ENCODE measurements at places on chromosomes 4 and X. TPM values are rescaled to one million over a fixed set of nuclear protein-coding genes. Genes with fewer than 3 reads are reported as not detected.

- ATAC-seq = no peak
Measured at GRCh38 chr4:180674619-180675358, 1568.4 kb upstream of the TENM3 start.

- no peak for ATAC-seq
Measured at GRCh38 chr4:136900696-136901095, 631.6 kb downstream of the PCDH18 start.

DNA sequence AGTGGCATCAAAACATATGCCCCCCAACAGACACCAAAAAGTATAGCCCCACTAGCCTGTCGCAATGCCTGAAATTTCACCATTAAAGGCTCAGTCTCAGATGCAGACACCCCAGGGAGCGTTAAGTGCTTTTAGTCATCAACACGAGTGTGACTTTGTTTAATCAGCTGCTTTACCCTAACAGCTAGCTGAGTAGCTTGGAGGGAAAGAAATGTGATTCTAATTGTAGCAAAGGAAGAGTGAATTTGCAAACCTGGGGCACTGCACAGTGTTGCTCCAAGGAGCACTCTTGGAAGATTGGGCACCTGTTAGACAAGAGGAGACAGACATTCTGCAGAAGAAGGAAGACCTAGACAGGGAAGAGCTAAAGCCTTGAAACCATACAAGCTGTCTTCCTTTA lies 145.1 kb downstream of the BEND2 start:
- ATAC-seq = no peak

DNA sequence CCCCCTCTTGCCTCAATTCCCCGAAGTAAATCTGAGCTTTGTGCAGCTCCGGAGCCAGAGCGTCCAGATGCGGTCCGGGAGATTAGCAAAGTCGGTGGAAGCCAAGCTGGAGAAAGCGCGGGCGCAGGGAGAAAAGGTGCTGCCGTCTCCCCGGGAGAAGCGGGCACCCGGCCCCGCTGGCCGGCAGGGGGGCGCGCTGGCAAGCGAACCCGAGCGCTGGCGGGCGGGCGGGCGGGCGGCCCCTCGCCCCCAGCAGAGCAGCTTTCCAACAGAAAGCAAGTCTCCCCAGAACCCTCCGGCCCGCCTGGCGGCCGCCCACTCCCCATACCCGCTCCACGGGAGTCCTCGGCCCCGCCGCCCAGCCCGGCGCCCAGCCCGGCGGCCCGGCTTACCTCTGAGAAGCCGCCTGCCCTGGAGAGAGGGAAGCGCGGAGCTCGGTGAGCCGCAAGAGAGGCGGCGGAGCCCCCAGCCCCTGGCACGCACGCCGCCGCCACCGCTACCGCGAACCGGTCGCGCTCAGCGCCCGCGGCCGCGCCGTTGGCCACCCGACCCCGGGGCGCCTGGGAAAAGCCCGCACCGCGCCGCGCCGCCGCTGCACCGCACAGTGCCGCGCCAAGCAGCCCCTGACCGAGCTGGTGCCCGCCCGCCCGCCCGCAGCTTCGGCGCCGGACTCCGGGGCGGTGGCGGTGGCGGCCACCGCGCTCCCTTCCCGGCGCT lies 529 bp upstream of the CITED1 start:
- no peak for ATAC-seq

DNA sequence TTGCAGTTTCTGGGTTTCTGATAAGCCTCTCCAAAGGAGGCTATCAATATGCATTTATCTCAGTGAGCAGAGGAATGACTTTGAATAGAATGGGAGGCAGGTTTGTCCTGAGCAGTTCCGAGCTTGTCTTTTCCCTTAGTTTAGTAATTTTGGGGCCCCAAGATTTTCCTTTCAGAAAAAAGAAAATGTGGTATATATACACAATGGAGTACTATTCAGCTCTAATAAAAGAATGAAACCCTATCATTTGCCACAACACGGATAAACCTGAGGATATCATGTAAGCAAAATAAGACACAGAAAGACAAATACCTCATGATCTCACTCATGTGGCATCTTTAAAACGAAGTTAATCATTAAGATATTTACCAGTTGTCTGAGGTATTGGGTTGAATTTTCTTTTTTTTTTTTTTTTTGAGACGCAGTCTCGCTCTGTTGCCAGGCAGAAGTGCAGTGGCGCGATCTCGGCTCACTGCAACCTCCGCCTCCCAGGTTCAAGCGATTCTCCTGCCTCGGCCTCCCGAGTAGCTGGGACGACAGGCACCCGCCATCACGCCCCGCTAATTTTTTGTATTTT lies 540 bp downstream of the ZNF721 start:
- no peak for ATAC-seq

DNA sequence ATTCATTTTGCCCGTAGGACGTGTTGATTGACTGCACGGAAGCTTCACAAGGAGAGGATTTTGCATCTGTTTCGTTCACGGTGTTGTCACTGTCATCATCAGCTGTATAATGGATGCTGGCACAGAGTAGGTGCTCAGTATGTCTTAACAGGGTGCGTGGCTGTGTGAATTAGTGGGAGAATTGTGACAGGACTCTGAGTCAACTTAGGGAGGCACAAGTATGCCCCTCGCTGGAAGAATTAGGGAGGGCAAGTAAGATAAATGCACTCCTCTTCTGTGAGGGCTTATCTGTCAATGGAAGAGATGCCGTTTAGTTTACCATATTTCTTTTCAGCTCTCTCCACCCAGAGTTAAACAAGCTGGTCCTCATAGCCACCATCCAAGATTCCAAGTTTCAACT lies 107.2 kb downstream of the TRIML1 start:
- ATAC-seq = no peak

GRCh38 chr4:127631420-127631819 lies 1.3 kb upstream of the INTU start:
- peak; percentile 62 for ATAC-seq

DNA sequence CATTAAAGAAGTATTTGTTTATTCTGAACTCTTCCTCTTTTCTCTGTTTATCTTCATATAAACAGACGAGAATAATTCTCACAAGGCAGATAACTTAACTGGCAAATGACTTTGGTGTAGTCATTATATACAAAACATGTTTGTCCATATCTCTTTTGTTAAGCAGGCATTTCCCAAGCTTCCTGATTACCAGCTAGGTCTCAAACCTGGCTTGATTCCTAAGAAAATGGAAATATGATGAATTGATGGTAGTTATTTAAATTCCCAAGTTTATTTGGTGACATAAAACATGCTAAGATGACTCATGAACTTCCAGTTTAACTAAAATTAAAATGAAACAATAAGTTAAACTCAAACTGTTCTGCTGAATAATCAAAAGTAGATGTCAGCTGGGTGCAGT lies 96.8 kb downstream of the ARSJ start:
- no peak for ATAC-seq

- ATAC-seq = no peak
Measured at GRCh38 chr4:93918856-93919255, 90.3 kb downstream of the ATOH1 start.

- ATAC-seq = no peak
Measured at GRCh38 chr4:103499094-103499493, 220.7 kb downstream of the TACR3 start.

DNA sequence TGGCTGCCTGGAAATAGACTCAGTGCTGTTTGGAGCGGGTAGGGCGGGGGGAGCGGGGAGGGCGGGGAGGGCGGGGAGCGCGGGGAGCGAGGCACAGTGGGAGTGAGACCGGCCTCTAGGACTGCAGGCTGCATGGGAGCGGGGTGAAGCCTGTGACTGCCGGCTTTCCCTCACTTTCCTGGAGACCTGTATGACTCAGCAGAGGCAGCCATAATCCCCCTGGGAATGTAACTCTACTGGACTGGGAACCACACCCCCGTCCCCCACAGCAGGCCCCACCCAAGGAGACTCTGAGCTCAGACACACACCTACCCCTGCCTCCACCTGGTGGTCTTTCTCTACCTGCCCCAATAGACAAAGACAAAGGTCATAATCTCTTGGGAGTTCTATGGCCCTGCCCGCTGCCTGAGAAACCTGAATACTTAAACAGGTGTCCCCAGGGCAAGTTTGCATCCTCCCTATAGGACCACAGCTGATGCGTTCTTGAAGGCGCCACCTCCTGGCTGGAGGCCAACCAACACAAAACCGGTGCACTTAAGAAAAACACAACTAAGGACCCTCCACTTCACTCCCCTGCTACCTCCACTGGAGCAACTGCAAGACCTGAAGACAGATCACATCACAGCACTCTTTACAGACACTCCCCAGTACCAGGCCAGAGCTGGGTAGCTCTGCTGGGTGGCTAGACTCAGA lies 18.0 kb downstream of the HDAC8 start:
- ATAC-seq = peak; percentile 78

DNA sequence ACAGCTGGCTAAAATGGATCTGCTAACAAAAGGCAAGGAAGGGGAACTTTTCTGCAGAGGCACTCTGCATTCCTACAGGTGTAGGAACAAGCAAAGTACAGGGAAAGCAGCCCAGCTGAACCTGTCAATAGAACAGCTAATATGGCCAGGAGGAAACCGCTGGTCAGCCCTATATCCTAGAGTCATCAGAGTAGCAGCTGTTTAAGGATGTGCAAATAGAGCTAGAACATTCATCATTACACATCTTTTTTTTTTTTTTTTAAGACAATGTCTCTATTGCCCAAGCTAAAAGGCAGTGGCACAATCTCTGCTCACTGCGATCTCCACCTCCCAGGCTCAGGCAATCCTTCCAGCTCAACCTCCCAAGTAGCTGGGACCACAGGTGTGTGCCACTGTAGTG lies 163.0 kb downstream of the BTC start:
- ATAC-seq = peak; percentile 55

DNA sequence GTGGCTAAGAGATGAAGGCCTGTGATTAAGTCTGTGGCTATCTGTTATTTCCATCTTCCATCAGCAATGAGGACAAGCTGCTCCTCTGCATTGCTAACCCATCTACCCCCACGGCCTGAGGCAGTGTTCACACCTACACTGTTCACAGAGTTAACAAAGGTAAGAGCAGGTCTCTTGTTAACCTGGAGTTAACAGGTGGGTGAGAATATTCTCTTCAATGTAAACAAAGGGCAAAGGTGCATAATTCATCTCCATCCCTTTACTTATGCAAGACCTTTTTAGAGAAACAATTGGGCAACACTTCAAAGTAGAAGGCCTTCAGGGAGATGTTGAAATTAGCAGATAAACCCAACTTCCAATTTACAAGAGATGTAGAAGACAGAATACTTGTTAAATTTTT lies 2.8 kb downstream of the SLC35A2 start:
- no peak for ATAC-seq

- ATAC-seq = no peak
Measured at GRCh38 chr4:2256781-2257191, 5.1 kb downstream of the MXD4 start.

DNA sequence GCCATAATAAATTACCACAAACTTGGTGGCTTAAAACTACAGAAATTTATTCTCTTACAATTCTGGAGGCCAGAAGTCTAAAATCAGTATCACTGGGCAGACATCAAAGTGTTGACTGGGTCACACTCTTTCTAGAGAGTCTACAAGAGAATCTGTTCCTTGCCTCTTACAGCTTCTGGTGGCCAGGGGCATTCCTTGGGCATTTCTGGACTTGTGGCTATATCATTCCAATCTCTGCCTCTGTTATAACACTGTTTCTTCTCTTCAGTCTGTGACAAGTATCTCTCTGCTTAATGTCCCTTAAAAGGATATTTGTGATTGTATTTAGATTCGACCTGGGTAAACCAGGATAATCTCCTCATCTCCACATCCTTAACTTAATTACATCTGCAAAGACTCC lies 207.3 kb upstream of the DCAF8L1 start:
- no peak for ATAC-seq

DNA sequence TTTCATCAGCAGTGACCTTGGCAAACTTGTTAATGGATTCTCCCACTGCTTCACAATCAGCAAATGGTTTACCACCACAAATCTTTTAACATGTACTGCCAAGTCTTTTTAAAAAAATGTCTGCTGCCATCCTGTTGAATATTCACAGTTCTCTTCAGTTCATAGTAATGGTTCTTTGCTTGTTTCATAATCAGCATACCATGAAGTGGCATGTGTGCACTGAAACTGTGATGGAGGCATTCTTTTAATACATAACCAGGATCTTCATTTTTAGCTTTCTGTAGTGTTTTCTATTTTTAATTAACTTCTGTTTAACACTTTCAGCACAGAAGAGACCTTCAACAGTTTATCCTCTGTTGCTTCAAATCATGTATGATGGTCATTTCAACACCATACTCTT lies 230.1 kb upstream of the ARSJ start:
- no peak for ATAC-seq

GRCh38 chr4:42562016-42562415 lies 94.9 kb downstream of the ATP8A1 start:
- no peak for ATAC-seq

DNA sequence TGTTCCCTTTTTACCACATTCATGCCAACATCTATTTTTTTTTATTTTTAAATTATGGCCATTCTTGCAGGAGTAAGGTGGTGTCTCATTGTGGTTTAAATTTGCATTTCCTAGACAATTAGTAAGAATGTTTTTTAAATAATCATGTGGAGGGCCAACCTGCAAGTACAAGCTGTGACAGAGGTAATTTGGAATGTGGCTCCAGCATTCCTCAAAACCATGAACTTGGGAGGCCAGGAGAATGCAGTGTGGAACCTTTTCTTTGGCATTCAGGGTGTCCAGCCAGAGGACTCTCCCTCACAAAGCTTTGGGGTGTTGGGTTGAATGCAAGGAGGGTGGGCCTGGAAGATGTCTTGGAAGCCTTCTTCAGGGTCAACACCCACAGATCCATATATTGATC lies 7.3 kb upstream of the TMEM185A start:
- no peak for ATAC-seq

GRCh38 chr4:3647421-3647820 lies 115.2 kb upstream of the LRPAP1 start:
- ATAC-seq = no peak

- peak; percentile 69 for ATAC-seq
Measured at GRCh38 chr4:182916483-182917181, 554 bp downstream of the DCTD start.

DNA sequence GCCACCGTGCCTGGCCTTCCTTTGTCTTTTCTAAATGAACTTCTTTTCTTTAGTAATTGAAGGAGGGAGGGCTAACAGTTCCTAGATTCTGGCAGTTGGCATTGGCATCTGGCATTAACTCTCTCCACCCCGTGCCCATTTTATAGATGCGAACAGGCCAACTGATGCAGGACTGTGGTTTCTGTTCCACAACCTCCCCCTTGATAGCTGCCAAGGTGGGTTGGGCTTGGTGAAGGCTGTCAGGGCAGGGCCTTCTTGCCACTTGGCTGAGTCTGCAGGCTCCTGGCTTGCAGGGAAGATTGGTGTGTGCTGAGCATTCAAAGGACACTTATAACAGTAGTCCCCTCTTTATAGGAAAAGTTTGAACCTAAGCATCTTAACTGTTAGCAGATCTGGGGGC lies 4.3 kb downstream of the SOWAHD start:
- no peak for ATAC-seq

DNA sequence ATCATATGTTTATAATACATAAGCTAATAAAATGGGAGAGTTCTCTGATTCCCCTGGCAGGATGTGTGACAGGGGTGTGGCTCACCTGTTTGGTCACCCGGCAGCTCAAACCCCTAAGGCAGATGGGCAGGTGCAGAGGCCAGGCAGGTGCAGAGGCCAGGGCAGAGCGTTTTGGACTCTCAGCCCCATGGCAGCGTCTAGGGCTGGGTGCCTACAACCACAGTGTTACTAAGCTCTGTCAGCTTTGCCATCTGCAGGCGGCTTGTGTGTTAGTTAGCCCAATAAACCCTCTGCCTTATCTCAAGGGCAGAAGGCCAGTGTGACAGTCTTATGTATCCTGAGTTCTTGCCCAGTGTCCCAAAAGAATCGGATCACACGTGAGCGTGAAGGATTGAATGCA lies 54.0 kb upstream of the UGT2B15 start:
- ATAC-seq = no peak

SRPX gene
- 6.8 TPM for total RNA-seq

ARX gene
- total RNA-seq = not detected

GPR143 gene
- 2.8 TPM for total RNA-seq

AMTN gene
- total RNA-seq = not detected

OPRPN gene
- not detected for total RNA-seq

RBM47 gene
- 70.6 TPM for total RNA-seq

Data from esophagus mucosa (tissue), 1 donor.